ENCODE measurements at places on chromosomes 6 and 20.
A peak's percentile ranks its signal among the peaks of the same experiment; 100 is the strongest.

- no peak for DNase-seq
Observed at GRCh38 chr6:743320-744096, 50.6 kb upstream of the EXOC2 start.

GRCh38 chr6:41271901-41272395 lies 14.5 kb downstream of the TREM1 start:
- DNase-seq, result no peak

- DNase-seq, result no peak
Observed at GRCh38 chr20:53914091-53914780, 156.2 kb downstream of the BCAS1 start.

DNA sequence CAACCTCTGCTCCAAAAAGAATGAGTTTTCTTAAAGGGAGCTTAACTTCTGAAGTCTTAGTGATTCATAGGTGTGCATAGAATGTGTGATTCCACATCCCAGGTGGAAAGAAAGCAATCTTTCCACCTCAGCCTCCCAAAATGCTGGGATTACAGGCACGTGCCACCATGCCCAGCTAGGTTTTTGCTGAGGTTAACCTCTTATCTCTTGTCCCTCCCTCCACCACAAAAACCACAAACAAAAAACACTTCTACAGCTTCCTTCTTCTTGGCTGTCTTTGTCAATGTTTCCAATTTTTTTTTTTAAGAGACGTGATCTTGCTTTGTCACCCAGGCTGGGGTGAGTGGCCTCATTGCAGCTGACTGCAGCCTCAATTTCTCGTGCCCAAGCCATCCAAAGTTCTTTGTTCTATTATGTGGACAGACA lies 8.1 kb upstream of the CSE1L start:
- no peak for DNase-seq

- no peak for DNase-seq
Observed at GRCh38 chr6:105274678-105275077, 94.9 kb upstream of the POPDC3 start.

DNA sequence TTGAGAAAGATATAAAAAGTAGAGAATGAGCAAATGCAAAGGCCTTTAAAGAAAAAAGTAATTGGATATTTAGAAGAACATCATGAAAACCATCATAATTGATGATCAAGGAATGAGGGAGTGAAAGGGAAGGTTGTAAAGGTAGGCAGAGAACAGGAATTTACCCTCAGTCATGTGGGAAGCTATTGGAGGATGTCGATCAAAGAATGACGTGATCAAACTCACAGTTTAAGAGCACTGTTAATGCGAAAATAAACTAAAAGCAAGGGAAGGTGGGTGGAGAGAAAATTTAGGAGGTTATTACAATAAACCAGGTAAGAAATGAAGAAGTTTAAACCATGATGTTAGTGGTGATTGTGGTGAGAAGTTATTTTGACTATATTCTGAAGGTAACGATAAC lies 982.6 kb upstream of the EYS start:
- DNase-seq, result no peak

DNA sequence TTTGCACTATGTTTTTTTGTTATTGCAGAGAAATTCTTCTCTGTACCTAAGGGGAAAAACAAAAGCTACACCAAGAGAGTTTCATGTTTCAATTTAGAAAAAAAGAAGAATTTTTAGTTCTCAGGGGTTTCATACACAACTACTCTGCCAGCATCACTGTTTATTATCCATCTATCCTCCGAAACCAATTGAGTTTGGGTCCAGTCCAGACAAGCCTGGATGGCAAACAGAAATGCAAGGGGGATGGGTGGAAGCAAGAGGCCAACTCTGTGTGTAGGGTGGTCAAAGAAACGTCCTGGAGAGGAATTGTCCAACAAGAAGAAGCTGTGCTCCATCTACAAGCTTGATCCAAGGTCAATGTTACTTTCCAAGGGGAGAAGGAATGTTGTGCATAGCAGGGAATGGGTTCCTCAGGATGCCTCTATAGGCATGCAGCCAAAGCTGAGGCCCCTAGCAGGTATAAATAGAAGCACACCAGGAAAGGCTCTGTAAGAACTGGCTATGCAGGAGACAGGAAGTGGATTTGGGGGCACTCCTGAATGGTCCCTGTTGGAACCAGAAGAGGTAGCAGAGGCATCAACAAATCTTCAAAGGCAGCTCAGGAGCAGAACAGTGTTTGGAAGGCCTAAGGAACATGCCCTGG lies 64.4 kb downstream of the FILIP1 start:
- DNase-seq, result no peak

GRCh38 chr6:11639376-11640235 lies 102.1 kb downstream of the TMEM170B start:
- DNase-seq, result no peak

DNA sequence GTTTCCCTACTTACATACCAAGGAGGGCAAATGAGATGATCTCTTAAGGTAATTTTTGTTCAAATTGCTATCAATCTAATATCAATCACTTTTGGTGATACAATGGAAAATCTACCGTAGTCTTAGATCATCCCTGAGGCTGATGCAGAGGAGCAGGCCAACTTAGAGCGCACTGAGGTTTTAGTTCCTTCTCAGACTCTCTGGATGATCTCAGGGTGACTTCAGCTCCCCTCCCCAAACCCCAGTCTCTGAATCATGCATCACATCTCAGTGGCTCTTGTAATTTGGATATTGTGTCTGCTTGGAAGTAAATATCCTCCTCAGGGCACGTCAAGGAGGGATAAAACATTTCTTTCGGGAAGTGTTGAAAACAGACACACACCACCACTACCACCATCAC lies 5.9 kb downstream of the TUBB2B start:
- no peak for DNase-seq

- DNase-seq, result peak; percentile 54
Observed at GRCh38 chr6:6711832-6712448, 123.4 kb downstream of the LY86 start.

- no peak for DNase-seq
Observed at GRCh38 chr20:61297986-61298385, 45.9 kb downstream of the CDH4 start.

All from GM18507 (cell line).